ENCODE measurements at places on chromosomes 16 and 17.

DNA sequence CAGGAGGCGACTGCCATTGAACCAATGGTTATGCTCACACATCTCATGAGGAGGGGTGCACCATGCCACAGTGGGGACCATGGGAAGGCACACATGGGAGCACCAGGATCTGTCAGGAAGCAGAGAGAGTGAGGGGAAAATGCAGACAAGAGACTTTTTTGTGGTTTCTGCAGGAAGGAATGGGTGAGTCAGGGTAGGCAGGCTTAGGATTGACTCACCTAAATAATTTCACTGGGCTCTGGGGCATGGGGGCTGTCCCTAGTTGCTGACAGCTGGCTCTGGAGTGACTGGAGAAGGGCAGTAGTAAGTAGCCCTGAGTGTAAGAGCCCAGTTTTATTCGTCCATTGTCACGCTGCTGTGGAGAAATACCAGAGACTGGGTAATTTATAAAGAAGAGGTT lies 202.4 kb downstream of the AXIN2 start:
- no peak for DNase-seq

GRCh38 chr17:82788206-82789001 lies 36.5 kb downstream of the TBCD start:
- no peak for DNase-seq

DNA sequence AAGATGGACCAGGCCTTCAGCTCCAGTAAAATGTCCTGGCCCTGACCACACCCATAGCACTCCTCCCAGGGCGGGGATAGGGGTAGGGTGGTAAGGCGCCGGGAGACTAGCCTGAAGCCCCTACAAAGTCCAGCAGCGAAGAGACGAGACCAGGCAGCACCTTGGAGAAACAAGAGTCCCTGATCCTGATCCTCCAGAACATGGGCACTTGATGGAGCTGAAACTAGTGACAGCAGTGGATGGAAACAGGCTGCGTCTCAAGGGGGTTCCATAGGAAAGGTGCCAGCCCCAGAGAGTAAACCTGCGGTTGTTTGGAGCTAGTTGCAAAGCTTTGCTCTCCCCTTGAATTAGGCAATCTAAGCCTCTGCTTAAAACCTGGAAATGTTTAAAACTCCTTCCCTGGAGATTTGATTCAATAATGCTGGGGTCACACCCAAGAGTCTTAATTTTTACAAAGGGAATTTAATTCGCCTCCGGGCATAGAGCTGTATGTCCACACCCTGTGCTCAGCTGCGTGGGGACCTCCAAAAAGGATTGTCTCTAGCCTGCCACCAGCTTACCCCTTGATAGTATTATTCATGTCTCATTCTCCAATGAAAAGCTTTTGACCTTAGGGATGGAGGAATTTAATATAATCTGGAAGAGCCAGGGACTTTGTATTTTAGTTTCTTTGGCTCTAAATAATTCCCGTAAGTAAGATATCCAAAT lies 258.6 kb downstream of the PMP22 start:
- DNase-seq = no peak

- no peak for DNase-seq
Measured at GRCh38 chr17:81036197-81036941, 1.4 kb downstream of the BAIAP2 start.

GRCh38 chr16:49382916-49383315 lies 9.3 kb downstream of the C16orf78 start:
- no peak for DNase-seq

DNA sequence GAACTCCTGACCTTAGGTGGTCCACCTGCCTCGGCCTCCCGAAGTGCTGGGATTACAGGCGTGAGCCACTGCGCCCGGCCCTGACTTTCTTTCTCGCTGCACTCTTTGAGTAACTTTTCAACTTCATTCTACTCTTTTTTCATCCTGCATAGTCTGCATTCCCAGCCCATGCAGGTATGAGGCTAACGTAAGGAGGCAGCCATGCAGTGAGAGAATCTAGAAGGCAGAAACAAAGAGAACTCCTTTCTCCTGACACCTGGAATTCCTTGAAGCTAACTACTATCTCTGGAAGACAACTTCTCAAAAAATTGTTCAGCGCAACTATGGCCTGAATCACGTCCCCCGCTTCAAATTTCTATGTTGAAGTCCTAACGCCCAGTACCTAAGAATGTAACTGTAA lies 152.0 kb downstream of the SLC39A11 start:
- no peak for DNase-seq

GRCh38 chr17:66949501-66949900 lies 15.0 kb upstream of the CACNG4 start:
- no peak for DNase-seq

GRCh38 chr17:50452630-50453300 lies 15.9 kb downstream of the CHAD start:
- no peak for DNase-seq

DNA sequence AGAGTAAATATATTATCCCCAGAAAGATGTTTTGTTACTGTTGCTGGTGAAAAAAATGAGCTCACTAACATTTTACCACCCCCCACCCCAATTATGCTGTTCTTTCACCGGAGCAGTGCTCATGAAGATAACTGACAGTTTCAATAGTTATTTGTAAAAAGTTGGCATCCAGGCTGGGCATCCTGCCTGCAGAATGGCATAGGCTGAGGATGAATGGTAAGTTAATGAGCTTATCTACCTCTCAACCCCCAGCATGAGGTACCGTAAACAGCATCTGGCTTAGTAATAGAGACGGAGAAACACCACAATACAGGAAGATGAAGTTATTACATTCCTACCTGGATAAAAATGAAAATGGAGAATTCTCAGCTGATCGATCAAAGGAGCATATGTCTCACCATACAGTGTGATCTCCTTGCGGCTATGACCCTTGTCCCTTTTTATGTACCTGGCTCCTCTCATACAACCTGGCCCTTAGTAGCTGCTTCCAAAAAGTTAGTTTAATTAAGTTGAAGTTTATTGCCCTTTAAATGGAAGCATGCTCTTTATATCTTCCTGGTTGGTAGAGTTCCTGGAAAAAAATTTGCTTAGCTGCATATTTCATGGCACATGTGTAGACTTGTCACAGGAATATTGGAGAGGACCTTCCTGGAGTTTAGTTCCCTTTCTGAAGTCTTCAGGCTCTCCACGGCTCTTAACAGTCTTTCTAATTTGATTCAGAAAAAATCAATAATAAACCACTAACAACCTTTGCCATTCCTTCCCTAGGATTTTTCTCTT lies 61.2 kb upstream of the MPHOSPH6 start:
- DNase-seq = no peak

- no peak for DNase-seq
Measured at GRCh38 chr16:69917739-69918138, 33.4 kb upstream of the CLEC18A start.

GRCh38 chr16:23856251-23856709 lies 20.5 kb downstream of the PRKCB start:
- DNase-seq = no peak

- peak; percentile 47 for DNase-seq
Measured at GRCh38 chr17:29581583-29582253, 7.7 kb downstream of the GIT1 start.

DNA sequence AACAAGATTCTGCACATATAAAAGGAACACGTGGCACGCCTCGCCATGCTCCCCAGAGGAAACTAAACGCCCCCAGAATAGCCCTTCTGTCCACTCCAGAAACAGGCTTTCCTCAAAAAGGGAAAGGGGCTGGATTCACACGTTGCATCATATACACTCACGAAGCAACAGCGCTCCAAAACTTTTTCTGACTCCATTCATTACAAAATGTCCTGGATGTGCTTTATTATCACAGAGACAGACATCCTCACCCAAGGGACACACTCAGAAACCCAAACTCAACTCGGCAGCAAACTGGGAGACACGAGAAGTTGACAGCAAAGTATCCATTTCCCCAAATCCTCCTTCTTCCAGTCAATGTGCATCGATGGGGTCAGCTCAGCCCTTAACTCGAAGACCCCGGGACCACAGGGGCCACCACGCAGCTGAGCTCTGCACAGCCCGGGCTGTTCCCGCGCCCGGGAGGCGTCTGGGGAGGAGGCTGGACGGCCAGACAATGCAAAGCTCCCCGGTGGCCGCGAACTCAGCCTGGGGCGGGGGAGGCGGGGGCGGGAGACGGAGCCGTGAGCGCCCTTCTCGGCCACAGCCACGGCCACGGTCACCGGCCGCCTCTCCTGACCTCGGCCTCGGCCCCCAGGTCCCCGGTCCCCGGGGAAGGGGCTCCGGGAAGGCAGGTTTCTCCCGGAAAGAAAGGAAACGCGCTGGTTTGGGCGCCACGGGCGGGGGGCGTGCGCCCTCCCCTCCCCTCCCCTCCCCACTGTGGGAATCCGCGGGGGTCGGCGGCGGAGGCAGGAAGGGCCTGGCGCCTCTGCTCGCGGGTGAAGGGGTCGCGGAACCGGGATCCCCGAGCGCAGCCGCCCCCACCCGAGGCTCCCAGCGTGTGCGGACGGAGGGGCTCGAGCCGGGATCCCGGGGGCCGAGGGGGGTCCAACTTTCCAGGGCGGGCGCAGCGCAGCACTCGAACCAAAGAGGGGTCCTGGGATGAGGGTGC lies 1.2 kb downstream of the NXN start:
- DNase-seq = no peak

DNA sequence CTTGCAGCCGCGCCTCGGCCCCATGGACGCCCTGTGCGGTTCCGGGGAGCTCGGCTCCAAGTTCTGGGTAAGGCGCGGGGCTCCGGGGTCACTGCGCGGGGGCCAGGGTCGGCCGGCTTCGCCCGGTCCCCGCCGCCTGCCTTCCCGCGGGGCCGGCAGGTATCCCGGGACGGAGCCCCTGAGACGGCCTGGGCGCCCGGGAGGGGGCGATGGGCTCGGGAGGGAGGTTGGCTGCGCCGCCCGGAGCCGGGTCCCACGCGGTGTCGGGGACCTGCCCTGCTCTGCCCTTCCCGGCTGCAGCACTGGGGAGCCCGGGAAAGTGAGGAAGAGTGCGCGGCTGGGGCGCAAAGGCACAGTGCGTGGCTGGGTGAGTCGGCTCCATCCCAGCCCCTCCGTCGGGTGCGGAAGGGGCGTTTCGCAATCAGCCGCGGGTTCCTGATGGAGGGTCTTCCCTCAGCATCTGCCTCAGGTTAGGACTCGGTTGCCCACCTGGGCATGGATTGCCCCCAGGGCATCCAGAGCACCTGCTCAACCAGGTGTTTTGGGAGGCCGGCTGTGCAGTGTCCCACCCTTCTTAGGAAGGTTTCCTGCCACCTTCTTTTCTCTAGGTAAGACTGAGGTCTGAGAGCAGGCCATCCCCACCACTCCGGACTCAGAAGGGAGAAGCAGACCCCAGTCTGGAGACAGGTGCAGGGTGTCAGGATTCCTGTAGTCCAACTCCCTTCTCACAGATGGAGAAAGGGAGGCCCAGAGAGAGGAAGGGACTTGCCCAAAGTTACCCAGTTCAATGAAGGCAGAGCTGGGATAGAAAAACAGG lies 442 bp downstream of the ABCC3 start:
- DNase-seq = no peak

DNA sequence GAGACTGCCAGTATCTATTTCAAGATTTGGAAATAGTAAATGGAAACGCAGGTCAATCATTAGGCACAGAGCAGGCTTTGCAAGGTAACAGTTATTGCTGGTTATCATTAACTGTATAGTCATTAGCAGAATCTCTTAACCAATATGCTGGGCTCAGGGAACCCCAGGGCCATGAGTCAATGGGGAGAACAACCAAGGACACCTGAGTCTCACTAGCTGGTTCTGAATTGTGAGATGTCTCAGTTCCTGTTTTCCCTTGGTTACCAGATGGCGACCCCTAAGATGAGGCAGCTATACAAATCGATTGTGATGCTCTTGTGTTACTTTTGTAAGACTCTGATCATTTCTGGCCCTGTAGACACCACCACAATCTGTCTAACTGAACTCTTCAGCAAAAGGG lies 385.3 kb downstream of the HAPSTR1 start:
- DNase-seq = no peak

DNA sequence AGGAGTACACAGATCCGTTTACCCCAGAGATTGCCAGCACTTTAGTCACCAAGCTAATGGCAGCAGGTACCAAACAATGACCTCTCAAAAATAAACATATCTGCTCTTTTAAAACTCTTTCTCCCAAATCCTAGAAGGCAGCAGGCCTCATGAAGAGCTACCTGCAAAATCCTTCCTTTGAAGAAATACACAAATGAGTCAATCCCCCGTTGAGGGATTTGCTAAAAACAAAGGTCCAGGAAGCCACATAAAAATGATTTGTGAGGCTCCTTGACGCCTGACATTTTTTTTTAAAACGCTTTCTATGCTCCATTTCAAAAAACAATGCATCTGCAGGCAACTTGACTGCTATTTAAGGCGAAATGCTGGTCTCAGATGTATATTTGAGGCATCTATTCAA lies 58.2 kb downstream of the NACA2 start:
- DNase-seq = no peak

- DNase-seq = peak; percentile 68
Measured at GRCh38 chr16:30893744-30894539, at the start of gene BCL7C. Gene BCL7C, minus strand, starts transcription at chr16:30894077. Its CDS starts 133 bp downstream, at chr16:30893944.

- DNase-seq = no peak
Measured at GRCh38 chr17:78241277-78242023, 10.0 kb downstream of the TMEM235 start.

GRCh38 chr17:28484296-28484695 lies 10.9 kb downstream of the SLC13A2 start:
- DNase-seq = no peak

DNA sequence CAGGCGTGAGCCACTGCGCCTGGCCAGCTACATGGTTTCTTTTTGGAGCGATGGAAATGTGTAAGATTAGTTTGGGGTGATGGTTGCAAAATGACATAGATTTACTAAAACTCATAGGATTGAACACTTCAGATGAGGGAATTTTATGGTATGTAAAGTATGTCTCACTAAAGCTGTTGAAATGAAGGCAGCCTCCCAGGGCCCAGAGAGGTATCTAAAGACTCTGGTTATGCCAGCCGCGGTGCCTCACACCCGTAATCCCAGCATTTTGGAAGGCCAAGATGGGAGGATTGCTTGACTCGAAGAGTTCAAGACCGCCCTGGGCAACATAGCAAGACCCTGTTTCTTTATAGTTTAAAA lies 254.9 kb downstream of the PARN start:
- no peak for DNase-seq

GRCh38 chr17:42097691-42098631 lies at the start of gene ZNF385C:
Gene ZNF385C, minus strand, starts transcription at chr17:42098473. Its CDS starts 35,417 bp downstream, at chr17:42063056.
- DNase-seq = no peak

DNA sequence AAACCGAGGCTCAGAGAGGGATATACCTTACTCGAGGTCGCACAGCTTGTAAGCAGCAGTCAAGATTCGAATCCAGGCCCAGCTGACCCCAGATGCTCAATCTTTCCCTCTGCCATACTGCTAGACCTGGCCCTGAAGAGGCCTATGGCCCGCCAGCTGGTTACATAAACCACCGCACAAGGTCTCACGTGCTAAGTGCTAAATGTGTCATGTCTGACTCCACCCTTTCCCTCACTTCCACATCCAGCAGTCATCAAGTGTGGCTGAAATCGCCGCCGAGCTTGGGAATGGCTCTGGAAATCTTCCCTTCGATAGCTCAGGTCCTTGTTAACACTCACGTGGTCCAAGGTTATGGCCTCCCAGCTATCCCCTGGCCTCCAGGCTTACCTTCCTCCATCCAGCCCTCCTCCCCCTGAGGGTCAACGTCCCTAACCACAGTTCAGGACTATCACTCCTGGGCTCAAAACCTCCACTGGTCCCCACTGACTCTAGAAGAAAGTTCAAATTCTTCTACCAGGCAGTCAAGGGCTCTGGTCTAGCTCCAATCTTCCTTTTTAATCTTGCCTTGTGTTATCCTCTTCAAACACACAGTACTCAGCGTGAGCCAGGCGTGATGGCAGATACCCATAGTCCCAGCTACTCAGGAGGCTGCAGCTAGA lies 3.5 kb downstream of the ZBTB4 start:
- DNase-seq = no peak

- no peak for DNase-seq
Measured at GRCh38 chr17:33500151-33500550, 207.1 kb upstream of the ASIC2 start.

GRCh38 chr17:20988896-20989295 lies 53.9 kb downstream of the USP22 start:
- no peak for DNase-seq

Measured in NCI-H1105 treated with DMSO at 0.1 percent for 48 hours (cell line).